Cardiac muscle cell (in vitro differentiated cells and primary cell): ENCODE measurements at places on chromosomes 7 and 10.

DNA sequence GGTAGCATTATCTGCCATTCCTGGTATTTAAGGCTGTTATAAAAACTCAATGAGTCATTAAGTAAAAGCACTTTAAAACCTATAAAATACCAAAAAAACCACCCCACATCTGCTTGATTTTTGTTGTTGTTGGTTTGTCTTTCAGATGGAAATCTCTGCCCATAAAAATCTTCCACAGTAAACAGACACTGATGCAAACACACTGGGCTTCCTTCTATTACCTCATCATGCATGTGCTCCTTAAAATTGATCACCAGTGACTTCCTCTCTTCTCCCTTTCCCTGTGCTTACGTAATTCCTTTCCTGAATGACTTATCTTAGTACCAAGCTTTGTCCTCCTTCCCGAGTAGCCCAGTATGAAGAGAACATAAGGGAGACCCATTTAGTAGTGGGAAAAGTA, 167.2 kb downstream of the EVX1 start:
- no peak for DNase-seq

GRCh38 chr10:89064748-89065147, 74.2 kb downstream of the FAS start:
- DNase-seq = no peak

GRCh38 chr10:99524736-99525380, 7.9 kb upstream of the NKX2-3 start:
- DNase-seq = no peak

GRCh38 chr10:12535656-12536055, 186.3 kb downstream of the CAMK1D start:
- no peak for DNase-seq

GRCh38 chr10:48213047-48213446, 61.4 kb downstream of the FRMPD2 start:
- DNase-seq = no peak
